NCI-H1694 (cell line): ENCODE measurements at places on chromosomes 1 and 21.

DNA sequence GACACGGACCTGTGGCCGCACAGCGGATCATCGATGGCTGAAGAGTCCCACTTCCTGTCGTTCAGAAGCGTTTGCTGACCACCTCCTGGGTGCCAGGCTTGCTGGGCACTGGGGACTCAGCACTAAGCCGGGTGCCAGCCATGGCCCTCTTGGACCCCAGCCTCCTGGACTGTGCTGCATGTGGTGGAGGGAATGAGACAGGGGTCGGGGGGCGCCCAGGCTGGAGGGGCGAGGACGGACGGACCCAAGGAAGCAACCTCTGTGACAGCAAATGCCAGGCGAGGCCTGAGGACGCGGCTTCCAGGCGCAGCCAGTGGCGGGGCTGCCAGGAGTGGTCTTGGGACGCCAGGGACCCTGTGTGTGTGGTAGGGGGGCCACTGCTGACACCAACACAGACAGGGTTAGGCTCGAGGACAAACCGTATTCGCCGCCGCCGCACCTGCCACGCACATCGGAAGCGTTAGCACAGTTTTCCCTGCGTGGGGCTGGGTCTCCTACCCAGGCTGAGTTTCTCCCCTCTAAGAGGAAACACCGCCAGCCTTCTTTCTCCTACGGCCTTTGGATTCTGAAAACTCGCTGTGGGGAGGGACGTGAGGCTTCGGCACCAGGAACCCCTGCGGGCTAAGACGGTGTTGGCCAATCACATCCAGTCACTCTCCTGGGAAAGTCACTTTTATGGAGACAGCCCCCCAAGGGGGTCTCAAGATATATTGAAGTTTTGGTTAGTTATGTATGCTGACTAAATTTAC is 3.1 kb upstream of the MXRA8 start:
- DNase-seq, result no peak

DNA sequence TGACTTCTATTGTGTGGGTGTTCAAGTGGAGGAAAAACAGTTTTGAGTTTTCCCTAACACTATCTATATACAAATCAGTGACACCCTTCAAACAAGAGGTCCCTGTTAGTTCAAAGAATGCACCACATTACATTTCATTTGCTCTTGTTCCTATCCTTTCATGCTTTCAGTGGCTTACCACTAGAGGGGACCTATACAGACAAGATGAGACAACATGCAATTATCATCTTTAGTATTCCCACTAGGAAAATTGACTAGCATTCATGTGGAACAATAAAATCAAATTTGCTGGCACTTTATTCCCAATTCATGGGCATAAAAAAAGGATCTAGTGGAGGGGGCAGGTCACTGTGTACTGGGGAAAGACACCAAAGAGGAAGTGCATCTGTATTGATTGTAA is 13.3 kb upstream of the SIPA1L2 start:
- DNase-seq, result no peak

DNA sequence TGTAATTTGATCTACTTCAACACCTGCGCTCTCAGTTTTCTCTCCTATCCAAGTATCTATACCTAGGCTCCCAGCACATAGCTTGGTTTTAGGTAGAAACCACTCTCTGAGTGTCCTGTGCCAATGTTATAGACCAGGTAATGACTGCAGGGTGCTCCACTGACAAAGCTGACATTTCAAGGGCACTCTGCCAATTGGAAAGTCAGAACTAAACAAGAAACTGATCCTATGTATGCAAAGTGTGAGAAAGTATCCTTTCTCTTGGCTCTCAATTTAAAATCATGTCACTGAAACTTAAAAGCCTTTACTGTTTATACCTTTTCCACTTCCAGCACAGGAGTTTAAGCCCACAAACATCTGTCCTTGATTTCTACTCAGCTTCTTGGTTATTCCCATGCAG is 45.0 kb upstream of the AIM2 start:
- DNase-seq, result no peak

DNA sequence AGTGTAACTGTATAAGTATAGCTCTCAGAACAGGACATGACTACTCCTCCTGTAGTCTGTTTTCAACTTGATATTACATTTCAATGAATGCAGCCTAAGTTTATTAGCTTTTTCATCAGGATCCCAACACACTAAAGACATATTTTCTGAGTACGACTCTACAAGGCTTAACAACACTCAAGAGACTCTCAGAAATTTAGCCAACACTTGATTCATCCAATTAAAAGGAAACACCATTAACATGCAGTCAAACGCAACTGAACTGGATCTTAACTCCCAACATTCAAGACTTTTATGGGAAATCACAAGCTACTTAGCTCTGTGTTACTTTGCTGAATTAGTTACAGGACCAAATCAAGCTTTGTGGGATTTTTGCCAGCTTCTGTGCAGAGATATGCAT is 65.2 kb upstream of the SGIP1 start:
- no peak for DNase-seq

- DNase-seq, result peak; percentile 99
Observed at GRCh38 chr1:156852418-156852874, 6.5 kb downstream of the INSRR start.

DNA sequence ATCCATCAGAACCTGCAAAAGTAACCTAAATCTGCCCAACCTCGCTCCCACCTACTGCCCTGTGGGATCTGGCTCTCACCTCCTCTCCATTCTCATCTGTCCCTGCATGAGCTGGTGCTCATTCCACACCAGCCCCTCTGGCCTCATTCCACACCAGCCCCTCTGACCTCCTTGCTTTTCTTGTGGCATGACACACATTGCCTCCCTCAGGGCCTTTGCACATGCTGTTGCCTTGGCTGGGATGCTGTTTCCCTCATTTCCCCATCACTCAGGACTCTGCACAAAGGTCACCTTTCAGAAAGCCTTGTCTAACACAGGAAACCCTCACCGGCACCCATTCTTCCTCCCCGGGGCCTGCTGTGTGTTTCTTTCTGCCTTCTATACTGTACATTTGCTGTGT is 197.1 kb downstream of the KAZN start:
- DNase-seq, result no peak
